Cerebellum (tissue), 4 donors: ENCODE measurements at places on chromosomes 7 and 10.

GRCh38 chr10:124558339-124559321 lies 97.0 kb downstream of the LHPP start:
- DNase-seq: no peak

GRCh38 chr10:30411263-30411662 lies 22.7 kb upstream of the MAP3K8 start:
- DNase-seq: no peak

DNA sequence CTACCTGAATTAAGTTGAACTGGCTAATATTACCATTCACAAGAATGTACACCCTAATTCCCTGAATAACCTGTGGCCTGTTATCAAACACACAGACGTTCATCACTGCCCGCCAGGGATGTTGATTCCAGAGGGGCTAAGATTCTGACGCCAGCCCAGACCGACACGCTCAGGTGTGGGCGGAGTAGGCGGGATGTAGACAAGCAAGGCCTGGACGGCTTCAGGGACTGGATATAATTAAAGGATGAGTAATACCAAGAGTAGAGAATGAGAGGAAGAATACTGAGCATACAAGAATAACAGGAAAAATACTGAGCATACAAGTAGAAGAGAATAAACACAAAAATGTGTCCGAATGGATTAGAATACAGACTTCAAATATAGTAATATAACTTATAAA lies 29.0 kb downstream of the CUBN start:
- no peak for DNase-seq

DNA sequence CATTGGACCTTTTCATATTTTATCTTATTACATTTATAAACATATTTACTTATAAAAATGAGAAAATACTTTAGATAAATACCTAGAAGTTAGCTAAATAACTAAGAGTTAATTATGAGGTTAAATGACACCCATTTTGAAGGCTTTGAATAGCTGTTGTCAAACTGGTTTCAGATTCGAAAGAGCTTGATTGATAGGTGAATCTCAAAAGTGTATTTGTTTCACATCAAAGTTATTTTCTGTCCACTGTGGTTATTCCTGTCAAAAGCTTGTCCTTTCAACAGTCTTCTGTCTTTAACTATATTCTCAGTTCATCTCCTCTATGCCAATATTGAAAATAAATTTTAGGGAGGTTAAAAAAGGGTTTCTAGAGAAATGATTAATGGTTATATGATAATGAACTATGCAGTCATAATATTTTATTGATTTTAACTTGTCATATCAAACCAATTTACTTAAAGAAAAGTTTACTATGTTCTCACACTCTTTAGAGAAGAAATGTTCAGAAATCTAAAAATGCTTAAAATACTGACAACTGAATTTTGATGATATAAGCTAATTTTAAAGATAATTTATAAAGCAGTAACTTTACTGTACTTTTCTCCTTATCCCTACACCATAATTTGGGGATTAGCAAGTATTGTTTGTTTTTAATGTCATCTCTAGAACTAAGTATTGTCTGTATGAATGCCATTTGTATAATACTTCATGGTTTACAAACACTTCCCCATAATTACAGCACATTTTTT lies 72.0 kb upstream of the FOXP2 start:
- DNase-seq: no peak

- no peak for DNase-seq
Measured at GRCh38 chr7:144821067-144821466, 14.8 kb downstream of the TPK1 start.

- DNase-seq: no peak
Measured at GRCh38 chr10:21314111-21314626, 211.3 kb downstream of the SKIDA1 start.

DNA sequence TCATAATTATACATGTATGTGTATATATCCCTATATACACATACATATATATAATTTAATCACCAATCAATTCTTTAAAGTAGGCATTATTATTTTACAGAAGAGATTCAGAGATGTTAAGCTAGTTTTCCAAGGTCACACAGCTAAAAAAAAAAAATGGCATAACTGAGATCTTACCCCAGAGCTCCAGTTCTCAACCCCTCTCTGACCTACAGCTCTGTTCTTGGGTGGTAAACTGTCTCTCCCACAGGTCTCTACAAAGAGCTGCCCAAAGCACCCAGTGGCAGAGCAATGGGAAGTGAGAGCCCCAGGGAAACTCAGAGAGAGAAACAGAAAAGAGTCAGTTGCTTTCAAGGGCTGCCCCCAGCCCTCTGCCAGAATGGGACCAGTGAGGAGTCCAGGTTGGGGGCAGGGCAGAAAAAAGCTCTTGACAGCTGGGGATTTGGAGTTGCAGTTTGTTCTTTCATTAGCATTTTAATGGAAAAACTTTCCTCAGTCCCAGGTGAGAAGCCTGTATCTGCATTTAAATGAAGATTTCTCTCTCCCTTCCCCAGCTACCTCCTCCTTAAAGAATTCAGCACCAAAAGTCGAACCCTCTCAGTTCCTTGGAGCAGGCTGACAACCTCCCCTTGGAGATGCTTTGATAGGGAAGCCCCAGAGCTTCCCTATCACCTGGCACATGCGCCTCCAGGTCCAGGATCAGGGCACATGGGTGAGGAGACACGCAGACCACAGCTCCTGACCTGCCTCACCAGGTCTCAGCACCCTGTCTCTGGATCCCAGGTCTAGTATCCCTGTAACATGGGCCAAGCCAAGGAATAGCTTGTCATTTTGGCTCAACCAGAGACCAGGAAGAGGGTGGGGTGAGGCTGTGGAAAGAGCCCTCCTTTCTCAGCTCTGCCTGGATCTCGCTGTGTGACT lies 388.1 kb downstream of the PLXNA4 start:
- no peak for DNase-seq

- no peak for DNase-seq
Measured at GRCh38 chr10:118842843-118843624, 88.3 kb upstream of the CACUL1 start.

DNA sequence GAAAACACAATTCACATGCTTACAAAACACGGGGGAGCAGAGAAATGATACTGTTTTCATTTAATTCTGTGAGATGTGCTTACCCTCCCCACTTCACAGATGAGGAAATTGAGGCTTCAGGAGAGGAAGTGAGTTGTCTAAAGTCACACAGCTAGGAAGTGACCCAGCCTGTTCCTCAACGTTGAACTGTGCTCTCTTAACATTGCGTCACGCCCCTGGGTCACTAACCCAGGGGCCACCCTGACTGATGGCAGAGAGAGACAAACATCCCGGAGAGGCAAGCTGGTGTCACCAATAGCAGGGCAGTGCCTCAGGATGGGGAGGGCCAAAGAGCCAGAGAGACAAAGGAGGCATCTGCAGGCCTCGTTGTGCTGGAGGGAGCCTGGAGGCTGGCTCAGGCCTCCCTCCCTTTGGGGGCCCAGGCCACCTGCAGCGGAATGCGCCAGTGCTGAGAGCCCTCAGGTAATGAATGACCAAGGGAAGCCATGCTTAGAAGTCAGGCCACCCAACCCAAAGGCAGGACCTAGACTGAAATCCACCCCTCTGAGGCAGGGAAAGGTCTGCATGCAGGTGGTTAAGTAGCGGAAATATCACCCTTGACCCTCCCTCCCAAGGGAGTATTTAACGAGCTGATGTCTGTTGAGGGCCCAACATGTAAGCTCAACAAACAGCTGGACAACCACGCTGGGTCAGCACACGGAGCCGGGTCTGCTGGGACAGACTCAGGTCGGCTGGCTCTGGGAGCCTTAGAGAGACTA lies 81.3 kb downstream of the C10orf105 start:
- no peak for DNase-seq

- no peak for DNase-seq
Measured at GRCh38 chr7:47518827-47519226, 63.1 kb downstream of the TNS3 start.

DNA sequence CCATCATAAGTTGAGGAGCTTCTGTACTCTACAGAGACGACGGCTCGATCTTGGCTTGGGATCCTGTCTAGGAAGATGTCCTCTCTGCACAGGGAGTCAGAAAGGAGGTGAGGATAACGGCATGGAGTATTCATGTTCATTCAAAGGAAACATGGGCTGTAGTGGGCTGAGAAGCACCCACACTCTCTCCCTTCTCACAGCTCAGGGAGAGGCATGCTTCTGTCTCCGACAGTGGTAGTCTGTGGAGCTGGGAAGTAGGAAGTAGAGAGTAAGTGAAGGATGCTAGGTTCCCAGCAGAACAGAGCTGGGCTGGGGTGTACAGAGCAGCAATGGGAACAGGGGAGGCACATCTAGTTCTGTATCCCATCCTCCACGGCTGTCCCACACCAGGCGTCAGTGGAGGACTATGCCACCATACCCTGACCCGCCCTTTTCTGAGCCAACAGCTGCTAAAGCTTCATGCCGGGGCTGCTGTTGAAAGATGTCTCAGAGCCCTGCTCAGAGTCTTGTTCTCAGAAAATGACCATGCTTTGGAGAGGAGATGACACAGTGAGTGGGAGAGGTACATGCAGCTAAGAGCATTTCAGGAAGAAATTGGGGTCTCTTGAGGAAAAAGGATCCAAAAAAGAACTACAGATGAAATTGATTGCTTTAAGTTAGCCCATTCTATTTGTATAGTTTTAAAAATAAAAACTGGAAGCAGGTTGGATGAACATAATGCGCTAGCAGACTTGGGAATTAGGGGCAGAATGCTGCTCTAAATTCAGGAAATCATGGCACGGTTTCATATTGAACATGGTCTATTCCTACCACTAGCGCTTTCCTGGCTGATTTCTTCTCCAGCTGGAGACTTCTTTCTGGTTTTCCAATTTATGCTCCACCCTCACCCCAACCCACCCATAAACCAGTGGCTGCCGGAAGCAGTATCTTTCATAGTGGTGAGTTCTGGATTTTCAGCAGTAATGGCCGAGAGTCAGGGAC lies 138.6 kb downstream of the CHN2 start:
- no peak for DNase-seq

DNA sequence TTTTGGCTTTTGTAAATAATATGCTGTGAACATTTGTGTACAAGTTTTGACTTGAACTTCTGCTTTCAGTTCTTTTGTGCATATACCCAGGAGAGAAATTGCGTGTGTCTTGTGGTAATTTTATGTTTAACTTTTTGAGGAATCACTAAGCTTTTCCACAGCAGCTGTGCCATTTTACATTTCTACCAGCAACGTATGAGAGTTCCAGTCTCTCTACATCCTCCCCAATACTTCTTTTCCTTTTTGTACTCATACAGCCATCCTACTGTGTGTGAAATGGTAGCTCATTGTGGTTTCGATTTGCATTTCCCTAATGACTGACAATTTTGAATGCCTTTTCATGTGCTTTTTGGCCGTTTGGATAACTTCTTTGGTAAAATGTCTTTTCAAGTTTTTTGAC lies 66.3 kb upstream of the INHBA start:
- no peak for DNase-seq

GRCh38 chr7:82467020-82467419 lies 23.4 kb upstream of the CACNA2D1 start:
- DNase-seq: no peak

GRCh38 chr10:128932071-128932820 lies 534.8 kb upstream of the MGMT start:
- no peak for DNase-seq

DNA sequence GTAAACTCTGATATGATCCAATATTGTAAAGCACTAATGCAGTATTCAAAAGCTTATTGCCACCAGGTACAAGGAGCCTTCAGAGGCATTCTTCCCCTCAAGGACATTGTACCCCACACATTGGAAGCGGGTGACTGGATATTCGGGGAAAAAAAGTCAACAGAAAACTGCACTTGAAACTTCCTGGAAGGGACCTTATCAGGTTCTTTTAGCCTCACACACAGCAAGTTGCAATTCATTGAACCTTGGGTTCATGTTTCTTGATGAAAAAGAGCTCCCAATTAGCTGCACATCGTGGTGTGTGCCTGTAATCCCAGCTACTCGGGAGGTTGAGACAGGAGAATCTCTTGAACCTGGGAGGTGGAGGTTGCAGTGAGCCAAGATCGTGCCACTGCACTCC lies 16.4 kb upstream of the MICU1 start:
- no peak for DNase-seq

DNA sequence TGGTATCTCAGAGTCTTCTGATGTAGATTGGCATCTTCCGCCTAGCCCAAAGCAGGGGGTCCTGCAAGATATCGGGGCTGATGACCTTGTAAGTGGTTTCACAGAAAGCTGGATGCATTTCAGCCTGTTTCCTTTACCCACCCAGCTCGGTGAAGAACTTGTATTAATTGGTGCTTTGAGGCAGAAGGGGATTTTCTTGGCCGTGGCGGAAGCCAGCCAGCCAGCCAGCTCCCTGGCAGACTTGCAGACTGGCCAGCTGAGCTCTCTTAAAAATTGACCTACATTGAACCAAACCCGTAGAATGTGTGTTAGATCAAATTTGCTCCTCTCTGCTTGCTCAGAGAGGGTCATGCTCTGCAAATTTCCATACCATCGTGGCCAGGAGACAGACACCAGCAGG lies 218.4 kb downstream of the ADAM12 start:
- DNase-seq: no peak

- no peak for DNase-seq
Measured at GRCh38 chr7:14144538-14144937, 155.1 kb upstream of the ETV1 start.

DNA sequence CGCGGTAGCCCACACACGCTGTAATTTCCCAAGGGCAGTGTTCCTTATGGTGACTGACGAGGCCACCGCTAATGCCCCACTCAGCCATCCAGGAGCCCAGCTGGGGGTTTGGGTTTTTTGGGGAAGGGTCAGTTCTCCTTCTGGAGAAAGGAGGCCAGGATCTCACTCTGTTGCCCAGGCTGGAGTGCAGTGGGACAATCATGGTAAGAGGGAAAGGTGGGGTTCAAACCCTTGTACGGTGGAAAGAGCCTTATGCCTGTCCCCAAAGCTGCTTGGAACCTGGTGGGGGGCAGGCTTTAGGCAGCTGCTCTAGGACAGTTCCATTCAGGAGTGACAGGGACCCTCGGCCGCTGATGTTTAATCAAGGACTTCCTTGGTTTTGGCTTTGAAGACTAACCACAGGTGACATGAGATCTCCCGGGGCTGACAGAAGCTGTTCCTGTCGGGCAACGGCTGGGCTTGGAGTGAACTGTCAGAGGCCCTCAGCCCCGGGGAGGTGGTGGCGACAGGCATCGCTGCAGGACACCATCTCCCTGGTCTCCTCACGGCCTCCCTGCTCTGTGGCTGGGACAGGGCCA lies 84.5 kb downstream of the CARD11 start:
- no peak for DNase-seq

GRCh38 chr7:26153823-26154783 lies 2.1 kb downstream of the NFE2L3 start:
- no peak for DNase-seq

- no peak for DNase-seq
Measured at GRCh38 chr10:95077556-95077955, 8.3 kb upstream of the CYP2C8 start.

- no peak for DNase-seq
Measured at GRCh38 chr7:106083717-106084116, 28.4 kb downstream of the SYPL1 start.
